ENCODE measurements at places on chromosomes 11 and 22. TPM values are rescaled to one million over a fixed set of nuclear protein-coding genes. Genes with fewer than 3 reads are reported as not detected.

The SHISA8 gene
- total RNA-seq: 0.62 TPM

The OR2AG2 gene
- 0.18 TPM for total RNA-seq

The CHRM4 gene
- total RNA-seq: 3.1 TPM

The ART1 gene
- not detected for total RNA-seq

The OR5D16 gene
- not detected for total RNA-seq

The TRIM64 gene
- total RNA-seq: not detected

The VSIG10L2 gene
- total RNA-seq: not detected

The GP1BB gene
- total RNA-seq: 3.6 TPM

The C1QTNF5 gene
- not detected for total RNA-seq

The APOBEC3G gene
- total RNA-seq: 4.8 TPM

The USP35 gene
- total RNA-seq: 11.8 TPM

The MMP12 gene
- total RNA-seq: not detected

The MPZL3 gene
- total RNA-seq: 1.0 TPM

The STARD10 gene
- 32.1 TPM for total RNA-seq

The ALDH3B2 gene
- not detected for total RNA-seq

The TLCD5 gene
- total RNA-seq: 22.8 TPM

The SLC22A9 gene
- not detected for total RNA-seq

The PLEKHB1 gene
- 6.6 TPM for total RNA-seq

The B3GAT1 gene
- 0.10 TPM for total RNA-seq

The LRRC10B gene
- 0.23 TPM for total RNA-seq
